Activated CD8-positive, alpha-beta memory T cell treated with anti-CD3 and anti-CD28 coated beads for 1 hour (primary cell): ENCODE measurements at places on chromosomes 11 and 22.
A peak's percentile ranks its signal among the peaks of the same experiment; 100 is the strongest.

DNA sequence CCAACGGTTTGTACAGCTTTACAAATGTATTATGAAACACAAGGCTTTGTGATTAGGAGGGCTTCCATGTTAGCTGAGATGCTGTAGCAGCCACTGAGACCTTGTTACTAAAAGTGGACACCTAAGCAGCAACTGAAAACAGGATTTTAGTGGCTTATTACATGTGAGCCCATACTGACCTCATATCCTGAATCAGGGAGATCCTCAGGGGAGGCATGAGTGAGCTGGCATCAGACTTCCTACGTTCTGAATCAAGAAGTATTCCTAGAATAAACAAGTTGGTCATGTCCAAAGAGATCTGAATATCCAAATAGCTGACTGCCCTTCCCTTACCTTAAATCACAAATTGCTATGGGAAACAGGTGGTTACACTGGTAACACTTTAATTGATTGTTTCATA lies 59.1 kb upstream of the SCUBE2 start:
- DNase-seq: no peak

GRCh38 chr22:37101311-37102066 lies 8.0 kb downstream of the TMPRSS6 start:
- DNase-seq: no peak

GRCh38 chr22:25091458-25091857 lies 108.2 kb upstream of the CRYBB3 start:
- DNase-seq: no peak

DNA sequence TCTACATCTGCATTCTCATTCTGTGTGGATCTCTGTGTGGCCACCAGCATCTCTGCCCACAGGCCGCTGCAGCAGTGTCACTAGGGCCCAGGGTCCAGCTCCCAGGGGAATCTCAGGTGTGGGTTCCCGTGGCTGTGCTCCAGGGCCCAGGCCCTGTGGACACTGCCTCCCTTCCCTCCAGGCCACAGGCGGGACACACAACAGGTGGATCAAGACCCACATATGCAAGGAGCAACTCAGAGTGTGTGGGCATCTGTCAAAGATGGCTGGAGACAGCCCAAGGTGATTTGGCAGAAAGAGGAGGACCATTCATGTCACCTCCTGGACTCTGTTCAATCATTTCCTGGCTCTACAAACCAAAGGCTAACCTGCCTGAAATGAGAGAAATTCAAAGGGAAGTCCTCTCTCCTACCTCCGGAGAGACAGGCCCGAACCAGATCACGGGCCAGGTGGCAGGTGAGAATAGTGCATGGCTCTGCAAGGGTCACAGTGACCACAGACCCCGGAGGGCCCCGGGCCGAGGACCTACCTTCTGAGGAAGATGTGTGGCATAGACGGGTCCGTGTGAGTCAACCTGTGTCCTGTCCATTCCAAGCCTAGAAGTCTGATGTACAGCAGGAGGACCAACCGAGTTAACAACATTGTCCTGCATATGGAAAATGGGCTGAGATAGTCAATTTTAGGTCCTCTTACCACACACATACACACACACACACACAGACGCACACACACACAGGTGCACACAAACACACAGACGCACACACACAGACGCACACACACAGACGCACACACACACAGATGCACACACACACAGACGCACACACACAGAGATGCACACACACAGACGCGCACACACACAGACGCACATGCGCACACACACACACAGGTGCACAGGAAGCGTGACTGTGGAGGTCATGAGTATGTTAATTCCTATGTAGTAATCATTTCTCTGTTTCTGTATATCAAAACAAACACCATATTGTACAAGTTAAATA lies 1068.5 kb downstream of the BRD1 start:
- no peak for DNase-seq

DNA sequence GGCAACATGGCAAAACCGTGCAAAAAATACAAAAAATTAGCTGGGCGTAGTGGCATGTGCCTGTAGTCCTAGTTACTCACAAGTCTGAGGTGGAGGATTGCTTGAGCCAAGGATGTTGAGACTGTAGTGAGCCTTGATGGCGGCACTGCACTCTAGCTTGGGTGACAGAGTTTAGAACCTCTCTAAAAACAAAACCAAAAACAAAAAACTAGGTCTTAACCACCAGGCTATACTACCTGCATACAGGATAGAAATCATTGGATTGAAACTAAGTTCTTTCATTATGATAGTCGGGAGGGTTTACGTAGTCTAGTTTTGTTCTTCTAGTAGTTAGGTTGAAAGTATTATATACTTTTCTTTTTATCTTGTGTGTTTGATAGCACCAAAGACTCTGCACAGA lies 5.8 kb downstream of the RNF214 start:
- no peak for DNase-seq

- DNase-seq: no peak
These were observed 904.5 kb upstream of the API5 start for GRCh38 chr11:42407341-42407740.

DNA sequence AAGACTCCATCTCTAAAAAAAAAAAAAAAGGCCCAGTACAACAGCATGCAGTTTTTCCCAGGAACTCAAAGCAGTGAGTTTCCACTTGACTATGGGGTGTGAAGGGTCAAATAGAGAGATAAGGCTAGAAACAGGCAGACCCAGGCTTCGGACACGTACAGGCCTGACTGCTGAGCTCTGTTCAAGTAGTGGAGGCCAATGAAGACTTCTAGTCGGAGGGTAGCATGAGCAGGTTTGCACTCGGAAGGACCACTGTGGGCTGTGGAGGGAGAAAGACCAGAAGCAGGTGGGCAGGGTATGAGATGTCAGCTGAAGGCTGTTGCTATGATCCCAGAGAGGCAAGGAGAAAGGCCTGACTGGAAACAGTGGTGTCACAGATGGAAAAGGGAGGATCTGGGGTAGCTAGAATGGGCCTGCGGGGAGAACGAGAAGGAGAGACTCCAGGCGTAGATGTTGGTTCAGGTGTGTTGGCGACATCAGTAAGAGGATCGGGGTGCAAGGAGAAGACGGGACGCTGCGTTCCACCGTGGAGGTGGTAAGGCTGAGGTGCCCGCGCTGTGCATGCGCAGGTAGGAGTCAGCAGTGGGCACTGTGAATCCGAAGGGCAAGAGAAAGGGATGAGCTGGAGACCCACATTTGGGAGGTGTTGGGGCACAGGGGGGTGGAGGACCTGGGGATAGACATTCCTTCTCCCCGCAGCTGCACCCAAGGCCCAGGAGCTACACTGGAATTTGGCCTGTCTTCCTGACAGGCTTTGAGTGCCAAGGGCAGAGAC lies 49.4 kb upstream of the RAB1B start:
- DNase-seq: no peak

GRCh38 chr22:26342745-26343410 lies 86.2 kb upstream of the ASPHD2 start:
- DNase-seq: no peak

- no peak for DNase-seq
These were observed 43.7 kb downstream of the BSX start for GRCh38 chr11:122937983-122938382.

- no peak for DNase-seq
These were observed 42.8 kb upstream of the SLC37A2 start for GRCh38 chr11:125020342-125020741.

- no peak for DNase-seq
These were observed 366.2 kb upstream of the CCDC179 start for GRCh38 chr11:23226331-23227077.

- DNase-seq: peak; percentile 23
These were observed 39.2 kb upstream of the IGLL5 start for GRCh38 chr22:22848364-22848866.

DNA sequence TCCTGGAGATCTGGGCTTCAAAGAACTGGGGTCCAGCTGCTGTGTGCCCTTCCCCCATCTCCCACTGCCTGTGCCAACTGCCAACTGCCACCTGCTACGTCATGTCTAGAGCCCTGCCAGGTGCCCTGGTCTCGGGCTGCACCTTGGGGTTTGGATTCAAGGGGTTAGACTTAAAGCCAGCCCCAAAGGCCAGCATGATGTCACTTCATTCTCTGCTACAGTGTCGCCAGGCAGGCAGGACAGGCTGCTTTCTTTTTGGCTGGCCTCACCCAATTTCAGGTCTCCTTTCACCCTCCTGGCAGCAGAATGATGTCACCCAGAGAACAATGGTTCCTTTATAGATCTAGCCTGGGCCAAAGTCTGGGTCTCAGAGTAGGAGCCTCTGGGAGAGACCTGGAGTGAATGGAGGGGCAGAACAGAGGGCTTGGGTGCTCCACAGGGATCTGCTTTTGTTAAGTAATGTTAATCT lies 79.5 kb upstream of the CRYBB3 start:
- DNase-seq: no peak

DNA sequence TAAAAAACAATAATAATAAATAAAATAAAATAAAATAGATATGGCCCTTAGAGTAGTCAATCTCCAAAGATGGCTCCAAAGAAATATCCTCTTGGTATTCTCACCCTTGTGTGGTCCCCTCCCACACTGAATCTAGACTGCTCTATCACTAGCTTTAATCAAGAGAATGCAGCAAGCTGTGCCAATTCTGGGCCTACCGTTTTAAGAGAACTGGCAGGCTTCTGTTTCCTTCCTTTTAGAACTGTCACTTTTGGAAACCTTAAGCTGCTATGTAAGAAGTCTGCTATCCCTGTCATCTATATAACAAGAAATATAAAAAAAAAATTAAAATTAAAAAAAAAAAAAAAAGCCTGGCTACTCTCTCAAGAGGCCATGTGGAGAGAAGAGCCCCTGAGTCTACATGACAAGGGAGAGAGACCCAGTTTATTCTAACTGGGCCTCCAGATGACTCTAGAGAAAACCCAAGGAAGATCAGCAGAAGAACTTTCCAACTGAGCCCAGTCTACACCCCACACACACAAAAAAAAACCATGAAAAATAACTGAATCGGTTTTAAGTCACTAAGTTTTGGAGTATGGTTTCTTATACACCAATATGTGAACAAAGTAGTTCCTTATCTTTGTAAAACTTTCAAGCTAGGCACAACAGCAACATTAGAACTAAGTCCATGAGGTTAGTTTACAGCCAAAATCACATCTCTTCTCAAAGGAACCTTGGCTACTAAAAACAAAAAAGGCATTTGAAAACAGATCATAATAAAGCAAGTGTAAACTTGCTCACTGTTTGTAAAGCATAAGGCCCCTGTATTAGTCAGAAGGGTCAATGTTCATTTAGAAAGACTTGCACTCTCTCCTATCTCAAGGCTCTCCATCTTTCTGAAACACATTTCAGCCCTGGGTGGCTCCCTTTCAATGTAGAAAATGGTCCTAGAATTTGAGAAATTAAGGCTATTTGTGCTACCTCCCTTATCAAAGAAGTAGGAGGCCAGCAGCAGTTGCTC lies 67.3 kb downstream of the AMBRA1 start:
- DNase-seq: no peak

GRCh38 chr11:62458212-62459002 lies 39.6 kb downstream of the SCGB1A1 start:
- DNase-seq: no peak

DNA sequence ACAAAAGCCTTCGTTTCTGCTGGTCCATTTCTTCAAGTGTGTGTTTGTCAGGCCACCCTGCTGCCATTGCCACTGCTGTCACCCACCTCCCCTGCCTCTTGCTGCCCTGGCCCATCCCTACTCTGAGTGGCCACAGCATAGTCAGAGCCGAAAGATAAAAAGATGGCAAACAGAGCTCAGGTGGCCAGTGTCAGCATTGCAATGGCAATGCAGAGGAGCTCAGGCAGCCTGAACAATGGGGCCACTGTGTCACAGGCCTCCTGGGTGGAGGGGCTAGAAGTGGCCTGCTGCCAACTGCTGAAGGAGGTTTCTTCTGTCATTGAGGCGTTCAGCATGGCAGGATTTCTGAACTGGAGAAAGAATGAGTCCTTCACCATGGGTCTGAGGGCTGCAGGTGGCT lies 137.1 kb downstream of the CSNK2A3 start:
- no peak for DNase-seq

DNA sequence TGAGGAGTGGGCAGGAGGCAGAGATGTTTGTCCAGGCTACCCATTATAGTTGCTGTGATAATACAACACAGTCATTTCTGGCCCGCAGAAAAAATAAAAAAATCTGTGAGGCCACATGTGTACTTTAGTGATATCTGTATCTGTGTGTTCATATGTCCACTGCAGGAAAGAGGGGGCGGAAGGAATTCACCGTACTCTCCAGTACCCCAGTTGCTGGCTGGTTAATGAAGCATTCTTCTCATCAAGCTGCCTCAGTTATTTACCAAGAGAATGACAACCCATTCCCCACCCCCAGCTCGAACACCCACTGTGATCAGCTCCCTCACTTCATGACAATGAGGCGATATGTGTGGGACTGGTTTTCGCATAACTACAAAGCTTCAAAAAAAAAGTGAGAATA lies 309.3 kb downstream of the SOX6 start:
- no peak for DNase-seq
